Effector CD8-positive, alpha-beta T cell (primary cell): ENCODE measurements at places on chromosomes 5 and 9.

DNA sequence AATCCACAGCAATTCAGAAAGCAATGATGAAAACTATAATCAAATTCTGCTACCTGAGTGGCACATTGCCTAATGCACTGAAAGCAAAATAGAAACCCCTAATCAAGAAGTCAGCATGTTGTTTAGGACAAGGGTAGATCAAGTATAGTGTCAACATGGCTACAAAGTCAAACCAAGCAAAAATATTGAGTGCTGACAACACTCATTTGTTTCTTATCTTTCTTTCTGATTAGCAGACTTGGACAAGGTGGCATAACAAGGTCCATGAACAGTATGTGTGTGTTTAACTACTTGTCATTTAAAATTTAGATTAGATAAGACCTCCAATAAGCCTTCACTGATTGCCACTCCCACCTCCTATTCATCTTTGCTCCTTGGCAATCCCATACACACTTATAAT lies 332.4 kb downstream of the KIAA0825 start:
- no peak for DNase-seq

DNA sequence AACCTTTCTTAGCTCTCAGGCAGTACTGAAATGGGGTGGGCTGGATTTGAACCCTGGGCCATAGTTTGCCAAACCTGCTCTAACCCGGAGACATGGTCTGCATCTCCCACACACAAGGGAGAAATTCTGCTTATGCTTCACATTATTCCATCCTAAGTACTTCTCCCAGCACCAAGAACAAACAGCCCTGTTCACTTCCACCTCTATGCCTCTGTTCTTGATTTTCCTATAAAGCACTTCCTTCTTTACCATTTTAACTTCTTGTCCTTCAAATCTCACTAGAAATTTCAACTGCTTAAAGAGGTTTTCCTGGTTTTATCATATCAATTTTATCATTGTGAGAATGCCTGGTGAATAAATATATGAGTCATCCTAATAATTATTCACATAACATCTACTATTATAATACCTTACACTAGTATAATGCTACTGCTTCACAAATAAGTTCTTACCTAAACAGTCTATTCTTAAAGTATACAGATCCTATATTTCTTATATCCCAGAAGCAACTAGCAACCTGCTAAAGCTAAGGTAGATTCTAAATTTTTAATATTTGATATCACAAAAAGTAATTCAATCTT lies 12.7 kb downstream of the FEM1C start:
- no peak for DNase-seq

DNA sequence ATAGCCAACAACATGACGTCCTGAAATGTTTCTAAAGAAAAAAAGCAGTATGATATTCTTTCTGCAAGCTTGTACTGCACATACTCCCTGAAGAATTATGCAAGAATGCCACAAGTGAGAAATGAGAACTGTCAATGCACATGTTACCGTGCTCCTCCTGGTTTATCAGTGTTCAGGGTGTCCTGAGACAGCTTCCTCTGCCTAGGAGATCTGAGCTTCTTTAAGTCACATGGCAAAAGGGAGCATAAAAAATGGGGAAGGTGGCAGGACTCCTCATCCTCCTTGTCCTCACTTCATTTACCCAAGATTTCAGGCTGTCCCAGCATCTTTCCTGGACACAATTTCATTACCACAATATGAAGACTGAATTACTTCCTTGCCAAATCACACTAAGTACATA lies 238.2 kb downstream of the GLIS3 start:
- no peak for DNase-seq

GRCh38 chr5:136061630-136062365 lies 33.0 kb downstream of the TGFBI start:
- no peak for DNase-seq

DNA sequence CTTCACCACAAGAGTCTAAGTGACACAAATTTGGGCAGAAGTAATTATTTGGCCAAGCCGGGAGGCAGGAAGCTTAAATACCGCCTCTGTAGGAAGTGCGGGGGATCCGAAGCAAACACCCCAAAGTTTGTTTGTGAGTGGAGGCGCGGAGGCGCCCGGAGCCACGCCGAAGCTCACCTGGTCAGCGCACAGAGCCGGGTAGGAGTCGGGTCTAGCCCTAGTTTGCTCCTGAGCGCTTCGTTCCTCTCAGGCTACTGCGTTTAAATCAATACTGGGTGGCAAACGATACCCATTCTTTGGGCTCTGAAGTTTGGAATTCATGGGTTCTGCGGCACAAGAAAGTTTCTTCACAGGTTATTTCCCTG lies 855 bp downstream of the MCC start:
- no peak for DNase-seq

DNA sequence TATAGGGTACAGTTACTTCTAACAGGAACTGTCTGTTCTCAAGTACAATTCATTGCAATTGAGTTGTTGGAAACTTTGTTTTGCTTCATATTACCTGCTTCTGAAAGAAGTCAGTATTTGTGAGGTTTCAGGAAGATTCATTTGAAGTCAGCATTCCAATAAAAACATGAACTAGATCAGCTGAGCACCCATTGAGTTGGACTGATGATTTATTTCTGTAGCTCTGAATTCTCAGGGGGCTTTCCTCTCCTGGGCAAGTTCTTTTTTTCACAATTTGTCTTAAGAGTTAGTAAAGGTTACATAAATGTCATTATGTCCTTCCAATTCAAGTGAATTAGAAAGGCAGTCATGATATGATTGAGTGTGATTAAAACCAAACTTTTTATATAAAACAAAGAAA lies 16.2 kb upstream of the KIF2A start:
- no peak for DNase-seq

GRCh38 chr9:124754289-124754688 lies 16.8 kb downstream of the NR6A1 start:
- no peak for DNase-seq

- DNase-seq = no peak
Observed at GRCh38 chr5:57189515-57189914, 15.7 kb downstream of the GPBP1 start.

DNA sequence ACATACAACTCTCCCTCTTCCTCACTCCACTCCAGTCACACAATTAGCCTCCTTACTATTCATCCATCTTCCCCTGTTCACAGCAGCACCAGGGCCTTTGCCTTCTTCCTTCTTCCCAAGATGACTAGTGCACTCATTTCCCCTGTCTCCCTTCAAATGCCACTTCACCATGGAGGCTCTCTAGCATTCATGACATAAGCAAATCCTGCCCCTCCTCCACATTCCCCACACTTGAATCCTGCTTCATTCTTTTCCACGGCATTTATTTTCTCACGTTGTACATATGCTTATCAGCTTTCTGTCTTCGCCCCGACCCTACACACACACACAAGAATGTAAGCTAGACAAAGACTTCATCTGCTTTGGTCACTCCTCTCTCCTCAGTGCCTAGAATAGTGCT lies 133.3 kb downstream of the CDK5RAP2 start:
- DNase-seq = no peak

DNA sequence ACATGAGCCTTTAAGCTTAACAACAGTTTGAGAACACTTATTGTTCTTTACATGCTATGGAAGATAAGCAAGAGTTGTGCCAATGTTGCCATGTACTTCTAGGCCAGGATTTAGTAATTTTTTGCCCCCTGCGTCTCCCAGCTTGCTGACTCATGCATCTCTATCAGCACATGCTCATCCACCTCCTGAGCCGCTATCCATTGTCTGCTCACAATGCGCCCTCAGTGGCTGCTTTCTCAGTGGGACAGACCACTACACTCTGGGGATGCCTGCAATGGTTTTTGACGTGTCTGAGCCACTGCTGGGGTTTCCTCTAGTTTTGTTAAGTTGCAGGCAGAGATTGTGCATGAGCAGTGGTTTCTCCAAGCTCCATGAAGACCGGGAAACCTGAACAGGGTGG lies 50.9 kb upstream of the PHF2 start:
- DNase-seq = no peak

GRCh38 chr9:113302792-113303418 lies at the start of gene RNF183:
RNF183 (minus strand) TSS chr9:113303376; CDS start chr9:113298184, 5,192 bp downstream.
- DNase-seq = no peak
